SW 1271 (cell line): ENCODE measurements at places on chromosomes 7 and 10.

- DNase-seq = no peak
These were observed 21.0 kb upstream of the LMTK2 start for GRCh38 chr7:98085674-98086073.

DNA sequence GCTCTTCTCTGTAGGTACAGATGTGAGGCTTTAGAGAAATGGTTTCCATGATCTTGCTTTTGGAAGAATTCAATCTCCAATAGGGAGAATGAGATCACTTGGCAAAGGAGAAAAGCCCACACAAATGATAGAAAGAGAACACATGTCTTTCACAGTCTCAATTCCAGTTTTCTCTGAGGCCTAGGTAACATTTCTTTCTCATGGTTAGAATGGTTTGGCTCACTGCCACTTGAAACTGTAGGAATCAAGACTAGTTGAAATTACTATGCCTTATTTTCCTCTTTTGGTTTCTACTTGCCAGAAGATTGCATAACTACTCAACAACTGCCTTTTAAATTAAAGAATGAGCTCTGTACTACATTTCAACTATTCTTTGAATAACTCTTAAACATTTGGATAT lies 276.5 kb upstream of the TEX47 start:
- no peak for DNase-seq

DNA sequence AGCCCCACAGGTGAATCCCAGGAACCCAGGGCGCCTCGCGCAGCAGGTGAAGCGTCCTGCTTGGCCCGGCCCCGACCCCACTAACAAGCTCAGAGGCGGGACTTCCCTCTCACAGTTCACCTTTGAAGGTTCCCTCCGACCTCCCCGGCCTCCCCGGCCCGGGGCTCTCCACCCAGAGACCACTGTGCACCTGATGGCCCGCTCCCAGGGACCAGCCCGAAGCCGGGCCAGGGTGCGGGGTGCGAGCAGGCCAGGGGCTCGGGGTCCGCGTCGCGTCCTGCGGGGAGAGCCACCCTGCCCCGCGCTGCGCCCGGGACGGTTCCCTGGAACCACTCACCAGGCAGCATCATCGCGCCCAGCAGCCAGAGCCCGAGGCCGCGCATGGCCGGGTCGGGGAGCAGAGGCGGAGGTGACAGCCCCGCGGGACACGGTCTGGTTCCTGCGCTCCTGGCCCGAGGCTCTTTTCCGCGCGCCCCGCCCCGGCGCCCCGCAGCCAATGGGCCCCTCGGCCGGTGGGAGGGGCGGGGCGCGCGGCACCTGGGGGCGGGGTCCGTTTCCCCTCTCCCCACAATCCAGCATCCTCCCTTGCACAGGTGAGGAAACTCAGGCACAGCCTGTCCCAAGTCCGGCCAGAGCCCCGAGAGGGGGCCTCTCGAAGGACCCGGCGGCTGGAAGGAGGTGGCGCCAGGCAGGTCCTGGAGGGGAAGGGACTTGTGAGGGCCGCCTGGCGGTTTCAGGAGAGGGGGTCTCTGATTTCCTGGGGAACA lies at the start of gene ADAM8:
ADAM8 (minus strand) TSS at position 434 of the 767 bp plus-strand sequence; CDS start at position 383, 51 bp downstream.
- no peak for DNase-seq

DNA sequence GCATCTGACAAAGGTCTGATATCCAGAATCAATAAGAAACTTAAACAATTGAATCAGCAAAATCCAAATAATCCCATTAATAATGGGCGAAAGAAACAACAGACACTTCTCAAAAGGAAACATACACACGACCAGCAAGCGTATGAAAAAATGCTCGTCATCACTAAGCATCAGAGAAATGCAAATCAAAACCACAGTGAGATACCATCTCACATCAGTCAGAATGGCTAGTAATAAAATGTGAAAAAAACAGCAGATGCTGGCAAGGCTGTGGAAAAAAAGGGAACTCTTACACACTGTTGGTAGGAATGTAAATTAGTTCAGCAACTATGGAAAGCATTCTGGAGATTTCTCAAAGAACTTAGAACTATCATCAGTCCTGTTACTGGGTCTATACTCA lies 496.7 kb downstream of the SH2D4B start:
- DNase-seq = no peak

DNA sequence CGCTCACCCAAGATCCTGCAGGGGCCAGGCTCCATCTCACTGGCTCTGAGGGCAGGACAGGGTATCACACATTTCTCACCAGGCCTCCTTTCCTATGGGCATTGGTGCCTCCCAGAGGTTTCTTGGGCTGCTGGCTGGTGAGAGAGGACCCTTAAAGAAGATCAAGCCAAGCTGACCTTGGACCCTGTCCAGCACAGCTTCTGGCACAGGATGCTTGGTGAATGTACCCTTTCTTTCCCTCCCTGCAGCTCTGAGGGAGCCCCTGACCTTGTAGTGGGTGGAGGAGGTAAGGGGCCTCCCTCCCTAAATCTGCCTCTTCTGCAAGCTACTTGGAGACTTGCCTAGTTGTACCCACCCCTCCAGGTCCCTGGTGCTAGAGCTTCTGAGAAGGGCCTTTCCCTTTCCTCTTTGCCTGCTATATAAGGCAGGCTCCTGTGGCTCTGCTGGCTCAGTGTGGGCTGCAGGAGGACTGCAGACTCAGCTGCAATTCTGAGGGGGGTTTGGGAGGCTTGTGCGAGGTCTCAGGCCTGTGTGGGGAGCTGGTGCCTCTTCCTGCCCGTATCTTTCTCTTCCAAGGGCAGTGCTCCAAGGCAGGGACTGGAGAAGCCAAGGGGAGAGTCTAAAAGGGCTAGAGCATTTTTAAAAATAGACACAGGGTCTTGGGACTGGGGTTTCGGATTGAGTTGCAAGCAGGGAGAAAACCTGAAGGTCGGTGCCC lies 11.7 kb upstream of the TRIM8 start:
- DNase-seq = no peak

DNA sequence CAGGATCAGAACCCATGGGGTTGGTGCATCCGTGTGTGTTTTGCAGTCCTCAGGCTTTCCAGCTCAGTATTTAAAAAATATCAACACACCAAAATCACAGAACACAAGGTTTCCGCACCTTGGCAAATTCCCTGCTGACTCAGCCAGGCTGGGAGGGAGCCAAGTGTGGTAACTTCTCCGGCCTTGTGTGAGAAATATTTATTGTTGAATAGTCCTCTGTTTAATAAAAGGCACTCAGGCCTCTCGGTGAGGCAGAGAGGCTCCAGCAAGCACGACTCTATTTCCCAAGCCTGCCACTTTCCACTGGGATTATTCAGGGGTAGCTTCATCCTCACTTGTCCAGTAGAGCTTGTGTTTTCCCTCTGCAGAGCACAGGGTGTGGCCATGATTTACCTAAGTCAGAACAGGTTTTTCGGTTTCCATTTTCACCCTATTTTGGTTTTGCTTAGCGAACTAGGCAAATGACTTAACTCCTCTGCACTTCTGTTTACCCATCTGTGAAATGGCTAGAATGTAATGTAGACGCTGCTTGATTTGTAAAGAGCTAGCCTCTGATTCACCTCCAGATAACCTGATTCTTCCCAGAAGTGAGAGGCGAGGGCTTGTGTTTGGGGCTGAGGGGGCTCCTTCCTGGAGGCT lies 13.0 kb upstream of the CHST15 start:
- DNase-seq = no peak

DNA sequence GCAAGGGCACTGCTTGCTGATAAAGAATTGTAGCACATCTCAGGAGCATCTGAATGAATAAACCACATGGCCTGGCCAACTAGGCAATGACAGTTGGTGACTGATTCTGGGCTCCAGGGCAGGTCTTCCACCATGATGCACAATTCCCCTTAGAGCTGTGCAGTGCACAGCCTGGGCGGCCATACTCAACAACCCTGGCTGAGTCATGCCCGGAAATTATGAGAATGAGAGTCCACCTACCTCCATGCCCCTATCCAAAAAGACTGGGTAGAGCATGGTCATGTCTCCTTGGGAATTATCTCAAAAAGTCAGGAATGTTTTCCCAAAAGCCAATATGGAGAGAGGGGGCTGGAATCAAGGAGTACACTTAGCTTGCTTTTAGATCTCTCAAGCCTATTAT lies 425.6 kb downstream of the PLXNA4 start:
- DNase-seq = no peak

DNA sequence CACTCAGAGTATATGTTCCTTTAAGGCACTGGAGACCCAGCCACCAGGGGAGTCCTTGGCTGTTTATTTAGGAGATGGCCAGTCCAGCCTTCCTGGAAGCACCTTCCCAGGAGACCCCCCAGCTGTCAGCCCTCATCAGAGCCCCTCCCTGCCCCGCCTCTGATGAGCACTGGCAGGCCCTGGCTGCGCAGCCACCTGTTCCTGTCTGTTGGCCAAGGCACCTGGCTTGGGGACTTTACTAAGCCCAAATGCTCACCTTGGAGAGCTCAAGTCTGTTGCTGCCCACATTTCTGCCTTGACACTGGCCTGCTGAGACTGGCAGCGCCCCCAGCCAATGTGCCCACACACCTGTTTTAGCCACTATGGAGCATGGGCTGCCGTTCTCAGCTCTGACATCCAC lies 124.7 kb downstream of the ELMO1 start:
- no peak for DNase-seq

GRCh38 chr7:82741493-82741892 lies 297.9 kb upstream of the CACNA2D1 start:
- no peak for DNase-seq

GRCh38 chr7:25852211-25852938 lies 299.6 kb upstream of the NFE2L3 start:
- DNase-seq = no peak

DNA sequence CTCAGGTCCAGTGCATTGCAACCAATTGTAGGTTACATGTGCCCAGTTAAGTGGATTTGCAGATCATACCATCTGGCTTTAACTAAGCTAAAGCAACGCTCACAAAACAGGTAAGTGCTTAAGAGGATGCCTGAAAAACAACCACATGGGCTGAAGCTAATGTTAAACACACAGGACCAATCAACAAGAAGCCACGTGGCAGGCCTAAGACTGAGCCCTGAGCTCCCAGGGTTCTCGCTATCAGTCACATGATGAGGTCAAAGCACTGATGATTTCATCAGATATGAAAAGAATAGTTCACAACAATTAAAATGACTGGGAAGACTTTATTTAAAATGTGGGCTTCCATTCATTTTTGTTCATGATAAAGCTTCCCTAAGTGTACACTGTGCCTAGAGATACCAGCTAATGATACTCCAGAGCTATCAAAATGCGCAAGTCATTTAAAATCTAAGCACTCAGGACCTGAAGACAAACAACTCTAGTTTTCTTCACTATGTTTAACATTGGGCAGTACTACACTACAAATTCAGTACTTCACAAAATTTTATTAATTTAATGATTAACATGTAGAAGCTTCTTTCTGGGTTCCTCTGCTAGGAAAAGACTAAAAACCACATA lies 90.6 kb downstream of the PIP4K2A start:
- DNase-seq = no peak

DNA sequence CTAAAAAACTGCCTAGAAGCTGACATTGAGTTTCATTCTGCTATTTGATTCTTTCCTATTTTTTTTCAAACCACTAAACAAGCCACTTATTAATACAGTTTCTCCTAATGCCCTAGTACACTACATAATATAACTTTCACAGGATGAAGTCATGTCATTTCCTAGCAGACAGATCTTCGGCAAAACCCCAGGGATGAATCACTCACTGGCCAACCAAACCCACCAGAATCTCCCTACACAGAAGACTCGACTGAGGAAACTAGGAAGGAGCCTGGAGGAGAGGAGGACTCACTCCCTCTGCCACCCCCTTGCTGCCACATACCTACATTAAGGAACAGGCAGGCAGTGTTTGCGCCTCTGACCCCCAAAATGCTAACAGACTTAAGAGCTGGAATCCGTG lies 33.4 kb downstream of the XPNPEP1 start:
- no peak for DNase-seq

- DNase-seq = no peak
These were observed 1.3 kb downstream of the TYSND1 start for GRCh38 chr10:70145166-70145665.

GRCh38 chr10:48231699-48232315 lies 42.7 kb downstream of the FRMPD2 start:
- no peak for DNase-seq

- DNase-seq = no peak
These were observed 29.8 kb upstream of the WAC start for GRCh38 chr10:28503114-28503513.

- DNase-seq = peak; percentile 47
These were observed 15.6 kb downstream of the HIBADH start for GRCh38 chr7:27647046-27647445.

DNA sequence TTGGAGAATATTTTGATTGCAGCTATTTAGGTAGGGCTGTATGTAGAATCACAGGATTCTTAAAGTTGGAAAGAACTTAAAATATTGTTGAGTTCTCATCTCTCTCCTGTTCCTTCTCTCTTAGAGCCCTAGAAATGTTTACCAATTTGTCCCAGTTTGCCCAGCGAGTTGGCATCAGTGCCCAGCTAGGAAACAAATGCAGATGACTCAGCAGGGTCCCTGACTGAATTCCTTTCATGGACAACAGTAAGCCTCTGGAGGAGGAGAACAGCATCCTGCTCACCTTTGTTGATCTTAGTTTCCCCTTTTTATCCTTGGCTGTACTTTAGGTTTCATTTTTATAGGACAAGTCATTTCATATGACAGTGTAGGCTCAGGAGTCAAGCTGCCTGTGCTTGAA lies 89.3 kb downstream of the SEC23IP start:
- no peak for DNase-seq

GRCh38 chr10:129745186-129745750 lies 218.8 kb downstream of the EBF3 start:
- no peak for DNase-seq

DNA sequence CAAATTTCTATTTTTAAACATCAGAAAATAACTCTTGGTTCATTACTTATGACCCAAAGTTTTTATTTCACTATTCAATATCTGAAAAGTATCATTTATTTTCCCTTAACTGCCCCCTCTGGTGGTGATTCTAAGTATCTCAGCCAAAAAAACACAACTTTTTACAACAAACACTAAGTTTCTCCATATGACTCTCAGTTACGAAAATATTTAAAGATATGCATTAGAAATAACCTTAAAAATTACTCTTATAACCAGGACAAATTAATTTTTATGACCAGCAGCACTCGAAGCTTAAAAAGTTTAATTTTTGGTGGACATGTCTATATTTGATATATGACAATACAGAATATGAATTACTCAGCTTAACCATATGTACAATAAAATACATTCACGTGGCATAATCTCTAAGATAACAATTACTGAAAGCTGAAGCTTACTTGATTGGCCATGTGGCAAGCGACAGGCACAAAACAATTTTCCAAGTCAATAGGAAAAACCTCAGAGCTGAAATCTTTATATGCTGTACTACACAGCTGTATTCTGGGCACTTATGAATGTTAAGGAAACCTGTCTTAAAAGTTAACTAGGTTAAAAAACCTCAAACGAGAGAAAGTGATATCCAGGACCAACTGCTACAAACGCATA lies 2.3 kb downstream of the HNRNPA2B1 start:
- DNase-seq = no peak

- DNase-seq = no peak
These were observed 777 bp downstream of the RUNDC3B start for GRCh38 chr7:87628780-87629569.
